ENCODE measurements at places on chromosomes 16 and 17.
A peak's percentile ranks its signal among the peaks of the same experiment; 100 is the strongest.

- no peak for DNase-seq
These were observed 41.6 kb upstream of the IRF8 start for GRCh38 chr16:85857406-85857805.

GRCh38 chr16:80620736-80621605 is 80.2 kb downstream of the DYNLRB2 start:
- no peak for DNase-seq

DNA sequence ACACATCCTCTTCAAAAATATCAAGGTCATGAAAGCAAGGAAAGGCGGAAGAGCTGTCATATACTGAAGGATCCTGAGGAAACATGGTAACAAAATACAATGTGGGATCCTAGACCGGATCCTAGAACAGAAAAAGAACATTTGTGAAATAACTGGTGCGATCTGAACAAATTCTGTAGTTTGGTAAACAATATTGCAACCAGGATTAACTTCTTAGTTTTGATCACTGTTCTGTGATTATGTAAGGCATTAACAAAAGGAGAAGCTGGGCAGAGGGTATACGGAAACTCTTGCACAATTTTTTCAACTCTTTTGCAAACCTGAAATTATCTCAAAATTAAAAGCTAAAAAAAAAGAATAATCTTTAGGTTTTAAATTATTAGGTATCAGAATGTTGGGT is 109.7 kb downstream of the TRIM37 start:
- no peak for DNase-seq

DNA sequence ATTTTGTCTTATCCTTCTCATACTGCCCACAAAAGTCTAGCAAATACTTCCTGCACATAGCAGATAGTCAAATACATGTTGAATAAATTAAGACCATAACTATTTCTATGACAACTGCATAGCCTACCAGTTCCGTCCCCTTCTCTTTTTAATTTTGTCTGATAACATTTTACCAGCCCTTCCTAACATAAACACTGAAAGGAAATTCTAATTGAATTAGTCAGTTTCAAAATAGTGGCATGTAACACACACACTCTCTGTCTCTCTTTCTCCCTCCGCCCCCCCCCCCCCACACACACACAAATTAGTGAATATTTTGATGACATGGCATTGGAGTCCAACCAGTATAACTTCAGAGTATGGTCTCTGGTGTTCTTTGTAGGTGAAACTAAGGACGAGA is 41.8 kb downstream of the TNRC6C start:
- no peak for DNase-seq

DNA sequence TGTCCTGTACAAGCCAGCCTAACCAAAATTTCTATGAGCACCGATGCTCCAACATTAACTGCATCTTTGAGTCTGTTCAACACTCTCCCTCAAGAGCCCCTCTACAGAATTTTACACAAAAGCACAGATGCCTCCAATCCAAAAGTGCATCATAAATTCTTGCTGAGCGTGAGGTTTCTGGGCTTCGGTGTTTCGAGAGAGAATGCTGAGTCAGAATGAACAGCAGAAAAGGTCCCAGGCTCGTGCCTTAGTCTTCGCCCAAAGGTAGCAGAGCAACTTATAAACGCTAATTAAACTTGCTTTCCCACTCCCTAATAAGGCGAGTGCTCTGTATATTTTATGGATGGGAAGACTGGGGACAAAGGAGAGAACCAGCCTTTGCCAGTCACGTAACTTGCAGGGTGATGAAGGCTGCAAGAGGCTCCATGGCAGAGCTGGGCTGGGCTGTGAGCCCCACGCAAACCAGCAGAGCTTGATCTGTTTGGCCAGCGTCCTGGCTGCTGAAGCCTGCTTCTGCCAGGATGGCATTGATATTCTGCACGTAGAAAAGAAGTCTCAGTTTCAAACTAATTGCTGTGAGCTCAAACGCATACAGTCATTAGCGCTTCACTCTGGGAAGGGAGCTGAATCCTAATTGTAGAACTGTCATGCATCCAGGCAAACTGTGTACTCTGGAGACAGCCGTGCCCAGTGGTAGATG is 138.5 kb downstream of the DNAH9 start:
- no peak for DNase-seq

DNA sequence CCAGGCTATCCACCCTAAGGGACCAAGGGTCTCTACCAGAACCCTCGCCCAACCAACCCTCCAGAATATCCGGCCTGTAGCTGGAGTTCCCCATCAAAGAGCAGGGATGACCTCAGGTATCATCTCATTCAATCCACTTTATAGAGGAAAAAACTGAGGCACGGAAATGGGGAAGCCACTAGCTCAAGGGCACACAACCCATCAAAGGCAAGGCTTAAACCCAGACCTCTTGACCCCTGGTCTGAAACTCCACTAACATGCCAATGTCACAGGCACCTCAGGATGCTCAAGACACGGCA is 1.6 kb downstream of the TBC1D10B start:
- no peak for DNase-seq

- DNase-seq = peak; percentile 61
These were observed 21.8 kb upstream of the FOXK2 start for GRCh38 chr17:82497483-82498405.

GRCh38 chr17:78127888-78128550 is 536 bp downstream of the TMC6 start:
- peak; percentile 67 for DNase-seq

DNA sequence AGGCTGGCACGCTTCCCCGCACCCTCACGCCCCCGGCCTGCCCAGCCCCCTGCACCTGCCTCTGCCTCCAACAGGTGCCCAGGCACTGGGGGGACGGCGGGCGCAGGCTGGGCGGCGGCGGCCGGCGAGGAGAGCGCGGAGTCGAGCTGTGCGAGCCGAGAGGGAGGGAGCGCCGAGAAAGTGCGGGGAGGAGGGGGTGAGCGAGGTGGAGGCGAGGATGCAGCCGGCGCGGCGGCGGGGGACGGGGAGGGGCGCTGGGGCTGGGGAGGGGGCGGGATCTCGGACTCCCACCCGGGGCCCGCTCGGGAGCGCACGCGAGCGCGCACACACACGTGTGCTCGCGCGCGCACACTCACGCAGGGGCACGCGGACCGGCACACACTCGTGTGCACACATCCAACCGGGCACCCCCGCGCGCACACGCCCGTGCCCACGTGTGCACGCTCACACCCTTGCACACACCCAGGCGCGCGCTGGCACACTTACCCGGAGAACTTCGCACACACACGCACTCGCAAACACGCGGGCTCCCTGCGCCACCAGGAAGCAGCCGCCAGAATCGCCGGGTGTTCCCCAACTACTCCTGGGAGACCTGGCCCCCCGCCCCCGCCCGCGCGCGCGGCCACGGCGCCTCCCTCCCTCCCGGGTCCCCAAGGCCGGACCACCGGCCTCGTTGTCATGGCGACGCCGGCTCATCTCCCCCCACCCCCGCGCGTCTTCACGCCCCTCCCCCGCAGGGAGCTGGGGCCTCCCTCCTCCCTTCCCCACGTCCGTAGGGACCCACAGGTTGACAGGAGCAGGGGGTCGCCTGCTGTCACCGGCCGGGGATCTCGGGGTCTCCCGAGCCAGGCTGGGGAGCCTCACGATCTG is at the start of gene DOC2A:
Gene DOC2A, minus strand, starts transcription at position 184 of the 870 bp plus-strand sequence. CDS start 805 bp downstream, outside the sequence.
- no peak for DNase-seq

- no peak for DNase-seq
These were observed 25.8 kb downstream of the GINS3 start for GRCh38 chr16:58418026-58418425.

DNA sequence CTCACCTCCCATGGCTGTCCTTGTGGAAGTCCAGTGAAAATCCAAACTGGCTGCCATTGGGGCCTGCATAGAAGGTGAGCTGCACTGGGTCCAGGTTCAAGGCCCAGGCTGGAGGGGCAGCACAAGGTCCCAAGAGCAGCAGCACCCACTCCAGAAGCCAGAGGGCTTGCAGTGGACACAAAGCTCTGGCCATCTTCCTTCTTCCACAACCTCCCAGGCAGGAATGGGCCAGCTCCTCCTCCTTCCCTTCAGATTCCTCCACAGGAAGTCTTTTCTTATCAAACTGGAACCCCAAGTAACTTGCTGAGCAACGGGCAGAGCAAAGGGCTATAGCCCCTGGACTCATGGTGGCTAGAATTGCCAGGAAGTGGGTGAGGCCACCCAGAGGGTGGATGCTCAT is at the start of gene ITGA2B:
Gene ITGA2B, minus strand, starts transcription at position 369 of the 400 bp plus-strand sequence. Its CDS starts 176 bp downstream, at position 193.
- DNase-seq = no peak

DNA sequence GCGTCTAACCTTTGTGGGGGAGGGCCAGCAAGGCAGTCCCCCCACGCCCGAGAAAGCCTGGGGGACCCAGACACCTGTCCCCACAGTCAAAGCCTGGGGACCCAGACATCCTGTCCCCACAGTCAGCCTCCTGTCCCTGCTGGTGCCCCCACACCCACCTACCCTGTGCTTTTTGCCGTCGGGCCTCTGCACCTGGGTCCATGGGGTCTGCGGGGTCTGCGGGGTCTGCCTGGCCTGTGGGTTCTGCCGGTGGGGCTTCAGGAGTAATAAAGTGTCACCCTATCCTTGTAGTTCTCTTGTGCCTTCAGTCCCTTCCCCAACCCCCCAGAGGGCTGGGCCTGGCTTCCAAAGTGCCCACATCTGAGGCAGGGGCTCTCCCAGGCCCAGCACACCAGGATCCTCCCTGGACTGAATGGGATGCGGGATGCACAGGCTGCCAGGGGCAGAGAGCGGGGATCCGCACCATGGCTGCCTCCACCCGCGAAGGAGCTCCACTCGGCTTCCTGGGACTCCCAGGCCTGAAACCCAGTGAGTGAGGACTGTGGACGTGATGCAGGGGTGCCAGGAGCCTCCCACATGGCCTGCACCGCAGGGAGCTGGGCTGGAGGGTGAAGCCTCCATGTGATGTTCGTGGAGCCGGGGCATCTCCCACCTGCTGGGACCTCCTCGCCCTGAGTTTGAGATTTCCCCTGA is 16.3 kb upstream of the DPEP1 start:
- no peak for DNase-seq

DNA sequence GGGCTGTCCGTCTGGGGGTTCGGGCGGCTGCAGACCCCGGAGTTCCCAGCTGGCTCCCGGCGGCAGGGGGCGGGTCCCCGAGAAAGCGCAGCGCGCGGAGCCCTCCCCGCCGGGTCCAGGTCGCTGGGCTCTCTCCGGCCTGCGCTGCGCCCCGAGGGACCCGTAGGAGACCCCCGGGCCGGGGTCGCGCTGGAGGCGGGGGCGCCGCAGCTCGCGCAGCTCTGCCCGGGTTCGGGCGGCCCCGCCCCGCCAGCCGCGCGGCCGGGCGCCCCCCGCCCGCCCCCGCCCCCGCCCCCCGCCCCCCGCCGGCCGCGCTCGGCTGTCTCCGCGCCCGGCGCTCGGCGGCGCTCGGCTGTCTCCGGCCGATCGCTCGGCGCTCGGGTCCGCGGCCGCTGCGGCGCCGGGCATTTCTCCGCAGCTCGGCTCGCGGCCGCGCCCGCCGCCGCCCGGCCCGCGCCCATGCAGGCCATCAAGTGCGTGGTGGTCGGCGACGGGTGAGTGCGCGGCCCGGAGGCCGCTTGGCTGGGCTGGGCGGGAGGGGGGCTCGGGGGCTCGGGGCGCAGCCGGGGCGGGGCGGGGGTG is at the start of gene RAC3:
Gene RAC3, plus strand, starts transcription at position 376 of the 582 bp plus-strand sequence. Its CDS starts 84 bp downstream, at position 460.
- DNase-seq = no peak

- no peak for DNase-seq
These were observed 538.2 kb downstream of the MAF start for GRCh38 chr16:79062336-79062735.

DNA sequence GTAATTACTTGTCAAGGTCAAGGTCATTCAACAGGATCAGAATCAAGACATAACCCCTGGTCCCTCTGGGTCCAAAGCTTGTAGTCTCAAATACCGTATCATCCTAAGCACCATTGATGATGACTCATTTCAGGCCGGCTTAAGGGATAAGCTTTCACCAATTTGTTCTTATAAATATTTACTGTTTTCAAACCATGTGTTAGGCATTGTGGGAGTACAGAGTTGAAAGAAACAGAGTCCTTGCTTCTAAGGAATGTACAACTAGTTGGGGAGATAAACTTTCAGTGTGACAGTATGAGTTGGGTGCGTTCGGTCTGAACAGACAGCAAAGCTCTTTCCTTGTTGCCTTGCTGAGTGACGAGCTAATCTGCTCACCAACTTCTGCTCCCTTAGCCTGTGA is 183.5 kb upstream of the MAF start:
- DNase-seq = no peak

DNA sequence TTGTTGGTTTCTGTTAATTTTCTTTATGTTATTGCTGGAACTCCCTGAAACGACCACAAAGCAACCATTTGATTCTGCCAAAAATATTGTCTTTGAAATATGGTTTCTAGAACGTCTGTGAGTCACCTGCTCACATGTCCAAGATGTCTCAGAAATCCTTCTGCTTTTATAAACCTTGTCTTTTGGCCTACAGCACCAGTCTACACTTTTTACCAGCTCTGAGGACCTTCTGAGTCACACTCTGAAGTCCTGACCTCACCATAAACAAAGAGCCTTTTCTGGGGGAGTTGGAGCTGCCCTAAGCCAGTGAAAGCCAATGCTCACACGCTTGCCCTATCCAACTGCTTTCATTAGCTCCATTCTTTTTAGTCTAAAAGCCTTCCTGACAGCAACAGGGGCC is 55.5 kb downstream of the GRIN2A start:
- DNase-seq = no peak

- no peak for DNase-seq
These were observed 184.4 kb upstream of the CDH11 start for GRCh38 chr16:65306300-65306699.

DNA sequence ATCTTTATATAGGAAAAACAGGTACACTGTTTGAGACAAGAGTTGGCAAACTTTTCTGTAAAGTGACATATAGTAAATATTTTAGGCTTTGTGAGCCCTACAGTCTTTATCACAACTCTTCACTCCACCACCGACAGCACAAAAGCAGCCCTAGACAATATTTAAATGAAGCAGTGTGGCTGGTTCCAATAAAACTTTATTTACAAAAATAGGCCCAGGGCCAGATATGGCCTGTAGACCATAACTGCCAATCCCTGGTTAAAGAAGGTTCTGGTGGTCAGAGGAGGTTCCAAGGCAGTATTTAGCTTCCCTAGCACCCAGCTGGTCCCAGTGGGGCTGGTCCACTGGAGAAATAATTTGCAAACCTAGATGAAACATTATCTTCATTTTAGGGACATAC is 3.6 kb downstream of the FAM117A start:
- no peak for DNase-seq

GRCh38 chr16:28532940-28533647 is 5.7 kb downstream of the NUPR1 start:
- no peak for DNase-seq

DNA sequence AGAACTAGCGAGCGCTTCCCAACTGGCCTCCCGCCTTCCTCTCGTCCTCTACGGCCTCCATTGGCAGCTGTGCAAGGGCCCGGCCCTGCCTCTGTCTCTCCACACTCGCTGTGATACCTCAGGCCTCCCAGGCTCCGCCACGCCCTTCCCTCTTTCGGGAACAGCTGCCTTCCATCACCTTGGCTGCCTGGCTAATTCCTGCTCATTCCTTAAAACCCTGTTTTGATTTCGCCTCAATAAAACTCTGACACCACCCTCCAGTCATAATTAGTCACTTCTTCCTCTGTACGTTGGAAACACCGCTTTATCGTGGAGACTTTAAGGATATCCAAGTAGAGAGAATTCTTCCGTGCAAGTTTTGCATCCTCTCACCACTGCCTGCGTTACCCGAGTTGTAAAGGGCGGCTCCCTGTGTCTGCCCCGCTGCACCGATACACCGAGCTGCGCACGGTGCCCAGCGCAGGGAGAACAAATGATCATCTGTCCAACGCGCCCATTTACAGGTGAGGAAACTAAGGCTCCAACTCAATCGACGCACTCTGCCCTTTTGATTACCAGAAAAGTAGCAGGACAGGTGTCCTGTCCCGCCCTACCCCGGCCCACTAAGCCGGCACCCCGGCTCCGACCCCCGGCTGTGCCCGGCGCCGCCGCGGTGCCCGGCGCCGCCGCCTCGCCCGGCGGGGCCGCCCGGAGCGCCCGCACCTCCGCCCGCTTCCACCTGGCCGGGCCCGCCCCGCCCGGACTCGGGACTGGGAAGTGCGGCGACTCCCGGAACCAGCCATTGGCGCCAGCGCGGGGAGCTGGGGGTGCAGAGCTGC is 139.7 kb downstream of the SEC14L1 start:
- DNase-seq = no peak

Data from substantia nigra (tissue), 51 donors.